ENCODE measurements at places on chromosomes 1 and 21.

- no peak for DNase-seq
These were observed 14.5 kb upstream of the SH3BGRL3 start for GRCh38 chr1:26265405-26265804.

- no peak for DNase-seq
These were observed 7.7 kb upstream of the LMNA start for GRCh38 chr1:156106624-156107488.

DNA sequence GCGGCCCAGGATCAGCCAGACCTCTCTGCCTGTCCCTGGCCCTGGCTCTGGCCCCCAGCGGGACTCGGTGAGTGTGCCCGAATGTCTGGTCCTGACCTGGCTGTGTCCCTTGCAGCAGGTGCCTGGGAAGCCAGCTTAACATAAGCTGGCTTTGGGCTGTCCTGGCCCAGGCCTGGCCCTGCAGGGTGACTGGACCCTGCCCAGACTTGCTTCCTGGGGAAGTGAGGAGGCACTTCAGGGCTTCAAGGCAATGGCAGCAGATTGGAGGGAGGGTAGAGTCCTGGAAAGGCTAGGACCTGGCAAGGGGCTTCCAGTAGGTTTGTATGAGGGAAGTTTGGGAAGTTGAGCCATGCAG is 16.4 kb downstream of the RPS6KA1 start:
- no peak for DNase-seq

DNA sequence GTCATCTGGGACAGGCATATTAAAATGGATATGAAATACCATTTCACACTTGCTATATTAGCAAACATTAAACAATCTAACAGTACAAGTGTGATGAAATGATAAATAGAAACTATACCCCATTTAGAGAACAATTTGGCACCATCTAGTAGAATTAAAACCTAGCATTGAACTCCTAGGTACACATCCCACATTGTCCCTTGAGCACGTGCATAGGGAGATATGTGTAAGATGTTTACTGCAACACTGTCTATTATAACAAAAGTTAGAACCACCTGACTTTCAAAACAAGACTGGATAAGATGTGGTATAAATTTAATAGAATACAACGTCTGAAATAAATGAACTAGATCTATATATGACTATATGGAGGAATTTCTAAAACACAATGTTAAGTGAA is 3.8 kb downstream of the SLC22A15 start:
- DNase-seq: no peak

DNA sequence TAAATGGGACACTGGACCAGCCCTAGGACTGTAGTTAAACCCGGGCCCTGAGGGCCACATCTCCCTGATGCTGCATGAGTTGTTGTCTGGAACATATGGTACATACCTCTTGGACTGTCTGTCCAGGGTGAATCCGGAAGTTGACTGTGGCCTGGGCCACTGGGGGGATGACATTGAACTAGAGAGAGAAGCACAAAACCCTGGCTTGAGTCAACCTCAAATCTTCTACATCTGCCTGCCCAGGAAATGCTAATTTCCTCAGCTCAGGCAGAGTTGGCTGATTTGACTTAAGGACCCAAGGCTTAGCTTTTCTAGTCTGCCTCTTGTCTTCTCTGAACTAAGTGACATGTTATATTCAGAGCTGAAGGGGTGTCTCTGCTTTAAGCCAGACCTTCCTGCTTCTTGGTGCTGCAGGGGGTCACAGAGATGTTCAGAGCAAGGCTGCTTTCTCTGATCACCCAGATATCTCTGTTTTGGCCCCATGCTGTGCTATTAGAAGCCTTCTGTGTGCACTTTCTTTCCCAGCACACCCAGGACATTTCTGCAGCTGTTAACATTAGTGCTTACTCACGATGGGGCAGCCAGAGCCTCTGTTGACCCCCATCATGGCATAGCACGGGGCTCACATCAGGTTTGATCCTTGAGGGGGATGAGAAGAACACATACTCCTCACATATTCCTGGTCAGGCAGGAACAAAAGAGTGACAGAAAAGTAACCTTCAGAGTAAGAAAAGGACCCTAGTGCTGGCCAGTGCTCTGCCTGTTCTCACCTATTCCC is 9.6 kb downstream of the PM20D1 start:
- no peak for DNase-seq

- no peak for DNase-seq
These were observed 47.9 kb upstream of the VCAM1 start for GRCh38 chr1:100671601-100672000.

- no peak for DNase-seq
These were observed 5.9 kb upstream of the TTC22 start for GRCh38 chr1:54806931-54807611.

DNA sequence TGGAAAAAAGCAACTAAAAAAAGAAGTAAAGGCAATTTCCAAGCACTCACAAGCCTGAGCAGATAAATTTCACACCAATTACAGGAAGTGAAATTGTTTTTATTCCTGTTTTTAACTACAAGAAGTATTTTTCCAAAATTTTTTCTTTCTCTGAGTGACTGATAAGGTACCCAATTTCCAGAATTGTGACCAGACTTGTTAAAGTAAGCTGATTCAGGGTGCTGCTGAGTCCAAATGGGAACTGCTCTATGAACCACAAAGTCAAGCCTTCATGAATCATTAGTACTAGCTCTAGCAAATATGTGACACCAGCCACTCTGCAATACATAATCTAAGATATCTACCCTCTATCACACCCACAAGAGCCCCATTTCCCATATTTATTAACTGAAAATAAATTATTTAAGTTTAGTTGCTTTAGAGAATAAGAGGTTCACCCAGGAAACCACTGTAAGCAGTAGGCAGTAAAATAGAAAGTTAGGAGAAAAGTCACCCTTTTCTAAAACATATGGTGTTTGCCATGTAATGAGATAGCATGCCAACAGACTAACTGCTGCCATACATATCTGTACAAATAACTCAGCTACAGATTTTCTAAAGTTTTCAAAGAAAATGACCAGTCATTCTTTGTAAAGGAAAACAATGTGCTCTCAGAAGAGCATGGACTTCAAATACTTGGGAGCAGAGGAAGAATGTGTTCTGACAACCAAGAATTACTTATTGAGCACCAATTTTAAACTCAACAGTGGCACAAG is 43.1 kb upstream of the TNFSF18 start:
- DNase-seq: no peak

DNA sequence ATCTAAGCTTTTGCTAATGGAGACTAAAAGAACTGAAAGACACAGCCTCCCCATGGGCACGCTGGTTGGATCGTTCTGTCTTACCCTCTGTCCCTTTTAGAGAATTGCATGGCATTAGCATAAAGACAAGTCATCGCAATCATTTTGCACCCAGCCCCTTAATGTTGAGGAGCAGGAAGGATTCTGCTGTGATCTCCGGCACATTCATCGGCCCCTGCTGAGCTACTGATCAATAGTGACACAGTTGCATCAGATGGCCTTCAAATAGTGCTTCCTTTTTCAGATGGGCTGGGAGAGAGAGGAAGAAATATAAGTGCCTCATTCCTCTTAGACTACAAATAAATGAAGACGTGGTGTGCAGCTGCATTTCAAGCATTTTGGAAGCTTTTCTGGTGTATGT is 75.4 kb downstream of the NOS1AP start:
- DNase-seq: no peak

GRCh38 chr1:232280910-232281309 is 349.0 kb downstream of the SIPA1L2 start:
- DNase-seq: no peak

Data from stimulated activated CD4-positive, alpha-beta T cell treated with anti-CD3 and anti-CD28 coated beads, Interleukin-1b, Interleukin-23, amount 100 ng/mL, for 1 hour (primary cell).